ENCODE measurements at places on chromosomes 16 and 17.

GRCh38 chr17:51435641-51436091, 175.3 kb downstream of the UTP18 start:
- peak; percentile 62 for DNase-seq

DNA sequence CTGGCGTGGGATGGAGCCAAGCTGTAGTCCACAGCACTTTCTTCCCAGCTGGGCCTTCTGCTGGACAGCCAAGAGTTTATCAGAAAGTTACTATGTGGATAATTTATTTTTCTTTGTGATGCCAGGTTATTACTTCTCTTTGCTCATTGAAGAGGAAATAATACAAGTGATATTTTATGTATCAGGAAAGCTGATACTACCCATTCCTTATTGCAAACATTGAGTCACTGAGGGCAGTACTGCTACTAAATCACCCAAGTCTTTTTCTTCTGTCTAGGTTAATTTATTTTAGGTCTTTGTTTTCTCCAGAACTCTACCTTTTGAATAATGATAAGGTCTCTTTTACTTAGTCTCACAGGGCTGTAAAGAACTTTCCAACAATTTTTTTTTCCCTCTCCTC, 8.3 kb downstream of the NUP93 start:
- no peak for DNase-seq

GRCh38 chr16:48575471-48576050, 34.4 kb downstream of the N4BP1 start:
- DNase-seq, result no peak

DNA sequence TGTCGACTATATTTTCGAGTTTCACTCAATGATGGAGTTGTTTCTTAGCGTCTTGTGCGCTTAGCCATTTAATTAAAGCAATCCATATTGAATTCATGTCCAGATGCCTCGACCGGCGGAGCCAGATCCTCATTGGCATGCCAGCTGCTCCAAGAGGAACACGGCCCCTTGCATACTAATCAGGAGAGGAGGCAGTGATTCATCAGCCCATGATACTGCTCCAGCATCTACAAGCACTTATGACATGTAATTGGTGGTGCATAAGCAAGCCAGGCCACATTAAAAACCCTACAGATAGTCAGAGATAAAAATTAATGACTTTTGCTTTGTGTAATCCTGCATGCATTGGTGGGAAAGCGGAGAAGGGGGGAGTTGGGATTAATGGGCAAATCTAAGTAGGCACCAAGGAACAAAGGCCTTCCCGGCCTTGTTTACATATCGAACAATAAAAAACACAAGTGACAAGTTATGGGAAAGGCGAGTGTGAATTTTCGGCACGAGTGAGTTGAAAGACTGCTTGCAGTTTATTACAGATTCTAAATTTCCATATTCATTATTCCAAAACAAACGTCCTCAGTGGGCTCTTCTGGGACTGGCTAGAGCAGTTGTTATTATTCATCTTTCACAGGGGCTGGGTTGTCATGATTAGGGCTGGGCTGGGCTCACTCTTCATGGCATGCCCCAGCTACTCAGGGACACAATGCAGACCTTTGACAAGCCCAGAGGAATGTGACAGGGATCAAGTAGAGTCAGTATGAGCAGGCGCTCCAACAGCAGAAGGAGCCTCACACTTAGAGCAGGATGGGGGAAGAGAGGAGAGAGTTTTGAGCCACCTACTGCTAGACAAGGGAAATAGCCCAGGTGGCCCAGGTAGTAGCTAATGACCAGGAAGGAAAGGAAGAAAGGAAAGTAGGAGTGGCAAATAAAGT, 281.7 kb upstream of the ZFHX3 start:
- no peak for DNase-seq

DNA sequence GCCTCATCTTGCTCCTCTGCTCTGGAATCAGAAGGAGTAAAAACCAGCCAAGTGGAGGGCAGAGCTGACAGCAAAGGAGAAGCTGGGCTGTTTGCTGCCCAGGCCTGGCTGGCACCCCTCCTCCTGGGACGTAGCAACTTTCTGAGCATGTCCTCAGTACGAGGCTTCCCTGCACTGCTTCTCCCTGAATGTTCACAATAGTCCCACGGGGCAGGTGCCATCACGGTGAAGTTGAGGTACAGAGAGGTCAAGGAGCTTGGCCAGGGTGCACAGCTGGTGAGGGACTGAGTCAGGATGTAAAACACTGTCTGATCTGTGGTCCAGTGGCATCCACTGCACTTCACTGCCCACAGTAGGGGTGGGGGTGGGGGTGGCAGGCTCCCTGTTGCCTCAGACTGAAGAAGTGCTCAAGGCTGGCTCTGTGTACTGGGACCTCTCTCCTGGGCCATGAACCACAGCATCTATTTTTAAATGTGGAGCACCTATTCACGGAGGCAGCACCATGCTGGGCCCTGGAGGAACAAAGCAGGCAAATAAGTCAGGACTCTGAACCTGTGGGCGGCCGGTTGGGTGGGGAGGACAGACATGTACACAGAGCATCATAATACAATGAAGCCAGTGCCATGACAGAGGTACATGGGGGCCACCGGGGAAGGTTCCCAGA, 369.5 kb downstream of the SEC14L1 start:
- no peak for DNase-seq

DNA sequence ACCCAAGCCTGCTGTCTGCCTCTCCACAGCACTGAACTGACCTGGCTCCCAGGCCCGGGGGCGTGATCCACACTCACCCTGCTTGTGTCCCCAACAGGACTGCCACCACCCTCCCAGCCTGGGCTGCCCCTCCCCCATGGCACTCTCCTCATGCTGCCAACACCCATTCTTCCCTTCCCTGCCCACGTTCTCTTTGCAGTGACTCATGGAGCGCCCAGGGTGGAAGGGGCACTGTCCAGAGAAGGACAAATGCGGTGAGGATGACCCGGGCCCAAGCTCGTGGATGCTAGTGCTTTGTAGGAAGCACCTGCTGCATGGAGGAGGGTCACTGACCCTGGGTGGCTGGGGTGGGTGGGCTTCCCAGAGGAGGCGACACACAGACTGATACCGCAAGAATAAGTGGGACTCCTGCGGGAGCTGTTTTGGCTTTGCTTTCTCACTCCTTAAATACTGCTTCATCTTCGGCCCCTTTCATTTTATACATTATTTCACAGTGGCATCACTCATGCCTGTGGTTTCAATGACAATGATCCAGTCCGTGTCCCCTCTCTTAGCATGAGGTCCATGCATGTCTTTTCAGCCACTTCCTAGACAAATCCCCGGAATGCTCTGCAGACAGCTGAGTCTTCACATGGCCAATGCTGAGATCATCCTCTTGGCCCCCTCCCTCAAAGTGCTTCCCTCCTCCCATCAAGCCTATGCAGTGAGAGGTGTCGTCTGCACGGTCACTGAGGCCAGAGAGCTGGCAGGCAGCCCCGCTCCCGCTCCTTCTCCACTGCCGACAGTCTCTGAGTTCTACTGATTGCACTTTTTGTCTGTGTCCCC, 17.6 kb downstream of the CDK5R1 start:
- no peak for DNase-seq

DNA sequence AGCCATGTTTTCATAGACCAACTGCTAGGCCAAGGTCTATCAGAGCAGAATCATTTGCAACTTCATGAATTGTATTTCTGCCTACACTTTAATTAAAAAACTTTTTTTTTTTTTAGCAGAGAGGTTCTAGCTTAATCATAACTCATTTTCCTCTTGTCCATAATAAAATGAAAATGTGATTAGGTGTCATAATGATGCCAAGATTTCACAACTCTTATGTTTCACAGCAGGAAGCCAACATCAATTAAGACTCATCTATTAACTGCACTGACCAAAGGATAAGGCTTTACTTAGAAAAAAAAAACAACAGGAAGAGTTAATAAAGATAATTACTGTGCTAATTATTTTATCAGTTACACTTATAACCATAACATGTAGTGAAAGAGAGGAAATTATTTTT, 18.9 kb upstream of the RNF43 start:
- DNase-seq, result no peak

GRCh38 chr16:49602976-49603310, 229.3 kb downstream of the C16orf78 start:
- DNase-seq, result no peak

- no peak for DNase-seq
These were observed 255.6 kb upstream of the HSBP1 start for GRCh38 chr16:83552228-83552627.

DNA sequence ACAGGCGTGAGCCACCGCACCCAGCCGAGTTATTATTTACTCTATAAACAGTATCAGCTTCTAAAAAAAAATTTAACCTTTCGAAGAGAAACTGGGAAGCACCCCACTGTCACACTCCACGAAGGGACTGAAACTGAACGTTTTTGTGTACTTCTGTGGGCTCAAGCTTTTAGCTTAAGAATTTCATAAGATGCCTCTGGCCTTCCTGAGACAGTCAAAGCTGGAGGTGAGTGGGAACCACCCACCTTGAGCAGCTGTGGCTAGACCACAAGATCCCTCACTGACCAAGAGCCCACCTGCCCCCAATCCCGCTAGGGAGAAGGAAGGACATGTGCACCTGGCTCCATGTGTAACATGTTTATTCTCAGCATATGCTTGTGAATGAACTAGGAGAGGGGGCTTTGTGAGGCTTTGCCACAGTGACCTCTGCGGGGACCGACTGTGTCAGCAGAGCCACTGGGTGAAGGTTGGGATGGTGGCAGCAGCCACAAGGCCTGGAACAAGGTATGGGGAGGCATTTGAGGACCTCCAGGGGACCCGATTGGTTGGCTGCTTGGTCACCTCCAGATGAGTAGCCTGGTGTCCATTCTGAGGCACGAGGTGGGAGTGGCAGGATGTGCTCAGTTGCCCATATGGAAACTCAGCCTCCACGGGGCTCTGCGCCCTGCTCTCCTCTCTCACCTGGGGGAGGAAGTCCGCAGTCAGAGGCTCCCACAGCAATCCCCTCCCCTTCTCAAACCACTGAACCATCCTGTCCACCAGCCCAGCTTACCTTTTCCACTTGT, 4.8 kb downstream of the DPEP3 start:
- DNase-seq, result no peak

DNA sequence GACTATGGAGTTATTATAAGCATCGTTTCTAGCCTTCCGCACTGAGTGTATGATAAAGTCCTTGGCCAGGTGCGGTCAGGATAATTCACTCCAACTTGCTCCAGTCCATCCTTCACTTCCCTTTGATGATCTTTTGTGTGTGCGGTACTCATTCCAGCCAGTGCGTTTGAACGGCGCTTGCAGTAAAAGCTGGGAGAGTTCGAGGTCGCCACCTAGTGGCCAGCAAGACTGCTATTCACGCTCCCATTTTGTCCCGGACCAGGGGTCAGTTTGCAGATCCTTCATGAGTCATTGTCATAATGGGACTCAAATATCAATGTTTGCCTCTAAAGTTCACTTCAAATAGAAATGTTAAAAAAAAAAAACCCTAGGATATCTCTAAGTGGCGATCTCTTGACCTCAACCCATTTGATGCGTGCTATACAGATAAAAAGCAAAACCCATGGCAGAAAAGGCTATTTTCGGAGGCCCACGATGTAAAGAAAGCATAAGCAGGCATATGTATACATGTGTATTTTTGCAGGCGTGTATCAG, 417.1 kb downstream of the TMEM114 start:
- peak; percentile 1 for DNase-seq

- DNase-seq, result no peak
These were observed 5.3 kb downstream of the SGSH start for GRCh38 chr17:80214878-80215210.

Data from CD4-positive, alpha-beta T cell treated with Interleukin-10 for 1 hour (primary cell).